Activated CD8-positive, alpha-beta T cell treated with anti-CD3 and anti-CD28 coated beads for 36 hours (primary cell): ENCODE measurements at places on chromosomes 11 and 22. TPM values are rescaled to one million over a fixed set of nuclear protein-coding genes. Genes with fewer than 3 reads are reported as not detected.

GRCh38 chr11:131370901-131371790 is 731 bp downstream of the NTM start:
- no peak for DNase-seq
- no peaks in the 10 kb centered on the region for H3K27me3 ChIP-seq
- no peak overlapping the region for H3K27ac ChIP-seq
- H3K4me3 ChIP-seq: no peak overlapping the region
- H3K4me1 ChIP-seq: no peaks in the 10 kb centered on the region

Gene BDNF
- not detected for total RNA-seq

Gene DNAJB7
- not detected for total RNA-seq

DNA sequence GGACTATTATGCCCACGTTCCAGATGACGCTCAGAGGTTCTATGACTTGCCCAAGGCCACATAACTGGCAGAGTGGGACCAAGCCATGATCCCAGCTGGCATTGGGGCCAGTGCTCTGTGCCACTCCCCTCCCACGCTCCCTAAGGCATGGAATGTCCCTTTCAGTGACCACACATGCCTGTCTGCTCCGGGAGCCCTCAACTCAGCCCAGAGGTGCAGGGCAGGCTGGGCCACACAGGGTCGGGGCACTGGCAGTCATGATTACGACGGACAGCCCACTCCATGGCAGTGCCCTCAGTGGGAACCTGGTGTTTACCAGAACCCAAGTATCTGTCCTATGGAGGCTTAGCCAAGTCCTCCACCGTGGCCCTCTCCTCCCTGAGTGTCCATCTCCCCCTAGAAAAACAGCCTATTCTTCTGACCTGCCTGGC is 10.0 kb downstream of the RHBDD3 start:
- no peaks in the 10 kb centered on the region for H3K36me3 ChIP-seq
- no peak overlapping the region for H3K4me3 ChIP-seq
- no peak for DNase-seq
- no peaks in the 10 kb centered on the region for H3K27me3 ChIP-seq

Gene APOBEC3B
- 5.1 TPM for total RNA-seq

Gene RIMBP3B
- total RNA-seq: 0.29 TPM
